Hepatic stellate cell (primary cell): ENCODE measurements at places on chromosomes 4 and X.

DNA sequence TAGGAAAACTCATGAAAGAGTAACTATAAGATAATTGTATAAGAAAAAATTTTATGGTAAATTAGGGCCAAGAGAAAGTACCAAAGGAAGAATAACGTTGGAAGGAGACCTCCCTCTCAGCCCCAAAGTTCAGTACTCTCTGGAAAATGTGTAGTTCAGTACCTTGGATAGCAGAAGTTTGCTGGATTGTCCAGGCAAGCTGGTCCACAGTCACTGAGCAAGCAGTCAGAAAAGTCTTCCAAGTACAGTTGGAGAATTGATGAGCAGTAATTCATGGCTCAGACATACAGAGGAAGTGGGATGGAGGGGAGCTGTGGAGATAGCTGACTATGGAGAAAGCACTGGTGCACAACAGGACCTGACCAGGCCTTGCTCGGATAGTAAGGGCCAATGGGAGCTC is 598.2 kb upstream of the NDST4 start:
- DNase-seq = no peak

- DNase-seq = no peak
These were observed 114.6 kb downstream of the UBE2K start for GRCh38 chr4:39812500-39812899.

- DNase-seq = no peak
These were observed 5.0 kb downstream of the PRMT9 start for GRCh38 chr4:147678796-147679549.

DNA sequence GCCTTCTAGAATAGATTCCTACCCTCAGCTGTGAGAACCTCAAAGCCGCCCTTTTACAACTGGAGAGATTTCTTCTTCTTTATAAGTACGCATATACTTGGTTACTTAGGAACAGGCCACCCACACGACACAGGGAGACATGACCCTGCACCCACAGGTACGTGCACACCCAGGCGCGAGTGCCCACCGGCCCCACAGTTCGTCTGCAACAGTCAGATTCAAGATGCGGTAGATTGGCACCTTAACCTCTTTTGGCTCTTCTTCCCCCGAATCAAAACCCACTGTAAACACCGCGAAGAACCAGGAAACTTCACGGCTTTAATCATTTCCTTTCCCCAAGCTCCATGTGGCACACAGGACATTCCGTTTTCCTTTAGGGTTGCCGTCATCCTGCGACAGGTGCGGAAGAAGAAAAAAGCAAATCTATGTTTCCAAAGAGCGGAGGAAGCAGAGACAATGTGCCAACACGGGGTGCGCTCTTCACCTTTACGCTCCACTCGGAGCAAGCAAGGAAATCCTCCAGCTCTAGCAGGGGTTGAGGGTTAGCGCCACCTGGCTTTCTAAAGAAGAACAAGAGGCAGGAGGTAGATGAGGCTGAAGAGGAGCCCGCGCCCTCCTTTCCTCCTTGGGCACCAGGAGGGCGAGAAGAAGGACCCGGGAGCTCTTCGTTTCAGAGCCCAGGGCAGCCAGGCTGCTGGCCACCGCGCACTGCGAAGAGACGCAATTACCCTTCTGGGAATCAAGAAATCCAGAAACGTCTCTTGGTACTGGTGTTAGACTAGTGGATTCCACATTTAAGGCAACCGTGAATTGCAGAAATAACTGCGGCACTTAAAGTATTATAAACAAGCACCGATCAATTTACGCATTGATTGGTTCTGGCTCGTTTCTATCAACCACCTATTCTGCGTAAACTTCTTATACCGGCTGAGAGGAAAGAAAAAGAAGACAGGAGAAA is 35.7 kb downstream of the HAND2 start:
- DNase-seq = no peak

- DNase-seq = no peak
These were observed 76.4 kb downstream of the CLCN4 start for GRCh38 chrX:10233173-10233572.
